AG09319 (cell line): ENCODE measurements at places on chromosomes 3 and 15.

- DNase-seq, result no peak
Observed at GRCh38 chr15:57224664-57225063, 151.6 kb upstream of the CGNL1 start.

- DNase-seq, result no peak
Observed at GRCh38 chr3:19149368-19149767, 1.1 kb downstream of the KCNH8 start.

- no peak for DNase-seq
Observed at GRCh38 chr15:90780916-90781315, 63.8 kb downstream of the BLM start.

- no peak for DNase-seq
Observed at GRCh38 chr15:70802629-70803028, 39.3 kb upstream of the UACA start.

- DNase-seq, result no peak
Observed at GRCh38 chr3:191138937-191139336, 60.1 kb upstream of the OSTN start.

GRCh38 chr3:138914870-138915502 lies 32.0 kb downstream of the FOXL2 start:
- no peak for DNase-seq
